ENCODE measurements at places on chromosomes 2 and 18.

DNA sequence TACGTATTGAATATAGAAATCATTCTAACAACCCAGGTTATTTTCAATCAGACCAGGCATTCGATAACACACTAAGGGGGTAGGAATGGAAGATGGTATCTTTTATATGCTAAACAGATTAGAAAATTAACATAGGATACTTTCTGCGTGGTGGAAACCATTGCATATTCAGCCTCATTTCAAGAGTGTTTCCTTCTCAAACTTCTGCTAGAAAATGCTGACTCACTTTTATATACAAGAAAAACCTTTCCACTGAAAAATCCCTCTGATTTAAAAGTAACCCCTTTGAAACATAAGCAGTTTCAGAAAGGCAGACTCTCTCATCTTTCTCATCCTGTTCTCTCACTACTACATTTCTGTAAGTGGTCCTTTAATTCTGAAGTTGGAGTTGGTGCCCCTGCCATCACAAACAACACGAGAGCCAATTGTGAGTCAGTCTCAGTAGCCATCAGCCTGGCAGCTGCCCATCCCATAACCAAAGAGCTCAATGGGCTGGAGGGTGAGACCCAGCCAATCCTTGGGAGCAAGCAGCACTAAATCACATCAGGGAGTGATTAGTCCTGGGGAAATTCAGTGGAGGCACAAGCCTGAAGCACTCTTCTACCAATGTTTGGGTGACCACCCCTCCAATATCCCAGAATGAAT is 343.1 kb downstream of the CELF4 start:
- DNase-seq = no peak

DNA sequence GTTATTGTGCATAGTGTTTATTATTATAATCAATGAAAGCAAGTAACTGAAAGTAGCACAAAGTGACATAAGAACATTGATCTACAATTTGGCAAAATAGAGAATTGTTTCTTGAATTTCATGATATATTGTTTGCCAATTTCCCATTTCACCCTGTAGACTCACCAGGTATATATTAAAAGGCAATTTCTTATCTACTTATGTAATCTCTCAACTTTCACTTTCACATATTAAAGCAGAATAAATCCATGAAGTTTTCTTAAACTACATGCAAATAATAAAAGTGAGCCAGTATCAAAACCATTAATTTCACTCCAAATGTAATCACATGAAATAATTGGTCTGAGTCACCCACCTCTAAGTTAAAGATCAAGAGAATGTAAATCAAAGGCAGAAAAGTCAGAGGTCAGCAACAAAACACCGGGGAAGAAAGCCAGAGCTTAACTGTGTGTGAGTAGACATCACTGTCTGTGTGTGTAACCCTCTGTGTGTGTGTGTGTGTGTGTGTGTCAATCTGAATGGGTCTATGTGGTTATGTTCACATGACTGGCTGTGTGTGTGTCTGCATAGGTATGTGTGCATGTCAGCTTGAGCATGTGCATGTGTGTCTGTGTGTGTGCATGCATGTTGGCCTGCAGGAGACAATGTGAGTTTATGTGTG is 44.1 kb downstream of the ZNF385B start:
- DNase-seq = peak; percentile 35

GRCh38 chr2:33219114-33219513 is 257.3 kb upstream of the RASGRP3 start:
- DNase-seq = no peak

DNA sequence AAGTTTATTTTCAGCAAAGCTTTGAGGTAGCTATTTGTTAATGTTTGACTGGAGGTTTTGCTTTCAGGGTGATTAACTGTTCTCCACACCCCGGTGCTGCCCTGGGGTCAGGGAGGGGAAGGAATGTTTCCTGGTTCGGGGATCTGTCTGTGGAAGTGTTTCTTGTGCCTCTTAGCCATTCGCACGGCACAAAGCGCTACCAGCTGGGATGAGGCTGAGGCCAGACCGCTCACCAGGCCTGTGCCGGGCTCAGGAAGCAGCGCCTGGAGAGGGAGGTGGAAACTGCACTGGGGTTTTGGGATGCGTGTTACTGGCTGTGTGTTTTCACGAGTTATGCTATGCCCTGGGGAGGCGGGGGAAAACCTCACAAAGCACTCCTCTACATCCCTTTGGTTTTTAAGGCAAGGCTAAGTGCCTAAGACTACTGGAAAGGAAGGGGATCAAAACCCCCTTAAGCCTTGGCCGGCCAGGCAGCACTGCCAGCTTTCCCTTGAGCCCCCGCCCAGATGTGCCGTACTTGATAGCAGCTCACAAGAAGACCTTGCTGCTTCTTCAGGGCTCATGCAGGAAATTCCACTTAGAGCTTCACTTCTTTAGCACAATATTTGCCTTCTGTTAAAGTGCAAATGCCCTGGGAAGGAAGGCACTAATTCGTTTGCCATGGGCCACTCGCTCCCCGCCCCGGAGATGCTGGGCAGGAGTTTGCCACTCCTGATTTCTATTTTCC is 65.7 kb upstream of the CNGA3 start:
- peak; percentile 12 for DNase-seq

DNA sequence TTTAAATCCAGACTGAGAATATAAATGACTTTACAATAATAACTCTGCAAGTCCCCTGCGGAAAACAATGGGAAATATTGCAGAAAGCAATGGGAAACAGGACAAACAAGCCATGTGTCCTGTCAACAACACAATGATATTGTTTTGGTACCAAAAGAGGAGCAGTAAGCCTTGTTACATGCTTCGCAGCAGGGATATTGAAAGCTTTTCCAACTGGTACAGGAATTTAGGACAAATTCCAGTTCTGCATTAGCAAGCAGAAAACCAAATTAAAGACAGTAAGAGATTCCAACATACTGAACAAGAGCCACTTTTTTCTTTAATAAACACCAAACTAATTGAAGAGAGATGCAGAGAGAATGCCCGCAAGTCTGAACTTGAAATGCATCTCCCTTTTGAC is 30.0 kb downstream of the FRZB start:
- no peak for DNase-seq

DNA sequence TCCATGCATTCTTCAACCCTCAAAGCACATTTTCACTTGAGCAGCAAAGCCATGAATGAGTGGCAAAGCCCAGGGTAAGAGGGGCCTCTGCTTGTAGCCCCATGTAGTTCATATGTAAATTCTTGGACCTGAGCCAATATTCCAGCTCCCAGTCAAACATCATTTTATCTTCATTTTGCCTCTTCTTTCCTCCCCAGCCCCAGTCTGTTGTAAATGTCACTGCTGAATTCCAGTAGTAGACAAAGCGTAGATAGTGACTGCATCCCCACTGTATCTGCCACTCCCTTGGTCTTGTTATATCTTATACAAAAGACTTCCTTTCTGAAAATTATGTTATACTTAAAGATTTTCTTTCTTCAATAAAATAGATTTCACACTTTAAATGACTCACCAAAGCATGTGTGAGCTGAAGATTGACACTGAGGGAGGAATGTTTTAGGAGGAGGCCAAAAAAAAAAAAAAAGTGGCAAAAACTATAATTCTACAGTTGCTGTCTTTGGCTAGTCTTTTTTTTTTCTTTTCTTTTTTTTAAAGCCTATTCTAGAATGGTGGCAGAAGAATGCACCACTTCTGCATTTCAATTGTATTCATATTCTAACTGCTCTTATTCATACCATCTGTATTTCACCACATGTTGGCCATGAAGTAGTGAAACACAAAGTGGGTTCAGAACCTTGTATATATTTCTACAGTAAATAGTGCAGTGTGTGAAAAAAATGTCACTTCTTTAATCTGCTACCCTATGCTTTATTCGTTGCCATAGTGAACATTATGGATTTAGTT is 306.1 kb downstream of the CPS1 start:
- no peak for DNase-seq

- peak; percentile 13 for DNase-seq
These were observed 261.6 kb downstream of the NDUFA10 start for GRCh38 chr2:239763433-239764097.

- no peak for DNase-seq
These were observed 1.6 kb upstream of the SLC5A7 start for GRCh38 chr2:107984707-107985106.

- no peak for DNase-seq
These were observed 2.5 kb upstream of the IL36RN start for GRCh38 chr2:113056521-113056920.

GRCh38 chr18:43422518-43422917 is 145.2 kb upstream of the SYT4 start:
- no peak for DNase-seq

DNA sequence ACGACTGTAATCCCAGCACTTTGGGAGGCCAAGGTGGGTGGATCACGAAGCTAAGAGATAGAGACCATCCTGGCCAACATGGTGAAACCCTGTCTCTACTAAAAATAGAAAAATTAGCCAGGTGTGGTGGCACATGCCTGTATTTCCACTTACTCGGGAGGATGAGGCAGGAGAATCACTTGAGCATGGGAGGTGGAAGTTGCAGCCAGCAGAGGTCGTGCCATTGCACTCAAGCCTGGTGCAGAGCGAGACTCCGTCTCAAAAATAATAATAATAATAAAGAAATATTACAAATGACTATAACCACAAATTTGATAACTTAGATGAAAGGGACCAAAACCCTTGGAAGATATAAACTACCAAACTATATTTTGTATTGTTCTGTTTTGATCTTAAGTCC is 226.3 kb upstream of the GULP1 start:
- DNase-seq = no peak

DNA sequence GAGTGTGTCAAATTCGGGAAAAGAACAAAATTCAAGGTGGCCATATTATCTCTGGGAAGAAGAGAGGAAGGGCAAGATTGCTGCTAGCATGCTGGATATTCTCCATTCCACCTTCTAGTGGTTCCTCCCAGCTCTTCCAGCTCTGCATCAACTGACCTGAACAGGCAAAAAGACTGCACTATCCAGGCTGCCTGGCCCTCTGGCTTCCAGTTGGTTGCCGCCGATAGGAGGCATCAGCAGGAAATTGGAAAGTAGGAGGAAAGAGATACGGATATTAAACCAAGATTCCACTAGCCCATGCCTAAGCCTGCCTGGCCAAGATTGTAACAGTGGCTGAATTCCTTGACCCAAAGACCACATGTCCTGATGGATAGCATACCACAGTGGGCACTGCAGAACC is 1.7 kb upstream of the RTTN start:
- no peak for DNase-seq

DNA sequence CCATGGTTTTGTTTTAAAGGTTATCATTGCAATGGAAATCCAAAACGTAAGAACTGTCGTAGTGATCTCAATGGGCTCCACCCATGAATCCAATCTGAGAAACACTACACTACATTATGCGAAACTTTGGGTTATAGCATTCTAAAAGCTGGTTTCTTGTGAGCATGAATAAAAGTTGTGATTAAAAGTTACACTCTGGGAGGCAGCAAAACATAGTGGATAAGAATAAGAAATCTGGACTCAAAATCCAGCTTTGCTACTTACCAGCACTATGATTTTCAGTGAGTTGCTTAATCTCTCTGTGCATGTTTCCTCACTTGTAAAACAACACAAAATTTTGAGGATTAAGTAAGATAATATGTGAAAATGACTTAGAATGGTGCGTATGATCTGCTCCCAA is 25.7 kb upstream of the THOC1 start:
- DNase-seq = peak; percentile 30
